ENCODE measurements at places on chromosomes 1 and 21.

DNA sequence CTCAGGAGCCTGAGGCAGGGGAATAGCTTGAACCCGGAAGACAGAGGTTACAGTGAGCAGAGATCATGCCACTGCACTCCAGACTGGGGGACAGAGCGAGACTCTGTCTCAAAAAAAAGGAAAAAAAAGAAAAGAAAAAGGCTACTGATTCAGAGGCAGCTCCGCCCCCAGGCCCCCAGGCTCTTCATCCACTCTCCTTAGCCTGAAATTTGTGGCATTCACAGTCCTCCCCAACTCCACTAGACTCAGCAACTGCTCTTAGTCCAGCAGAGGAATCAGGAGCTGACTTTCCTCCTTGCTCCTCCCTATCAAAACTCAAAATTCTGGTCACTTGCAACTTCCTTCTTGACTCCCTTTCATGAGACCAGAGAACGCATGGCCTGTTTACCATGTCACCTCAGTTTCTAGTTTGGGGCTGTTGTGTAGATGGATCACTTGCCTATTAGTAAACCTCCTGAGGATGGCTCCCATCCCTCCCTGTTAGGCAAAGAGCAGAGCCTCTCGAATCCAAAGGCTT is 27.1 kb downstream of the PCAT6 start:
- DNase-seq: no peak
- no peaks in the 10 kb centered on the region for H3K27me3 ChIP-seq
- no peak overlapping the region for H3K4me3 ChIP-seq
- no peaks in the 10 kb centered on the region for H3K4me1 ChIP-seq

GRCh38 chr1:64519901-64520300 is 50.0 kb downstream of the CACHD1 start:
- H3K27ac ChIP-seq: no peak overlapping the region
- no peak for DNase-seq
- peaks cover 29% of the 10 kb centered on the region for H3K4me1 ChIP-seq
- no peak overlapping the region for H3K4me3 ChIP-seq
- H3K27me3 ChIP-seq: no peaks in the 10 kb centered on the region

- DNase-seq: no peak
- H3K4me3 ChIP-seq: no peak overlapping the region
Measured at GRCh38 chr1:151964510-151964909, 29.1 kb downstream of the S100A10 start.

- H3K27me3 ChIP-seq: no peaks in the 10 kb centered on the region
- no peak overlapping the region for H3K4me3 ChIP-seq
- no peak for DNase-seq
- no peak overlapping the region for H3K27ac ChIP-seq
Measured at GRCh38 chr1:193355178-193355577, 168.8 kb upstream of the B3GALT2 start.

DNA sequence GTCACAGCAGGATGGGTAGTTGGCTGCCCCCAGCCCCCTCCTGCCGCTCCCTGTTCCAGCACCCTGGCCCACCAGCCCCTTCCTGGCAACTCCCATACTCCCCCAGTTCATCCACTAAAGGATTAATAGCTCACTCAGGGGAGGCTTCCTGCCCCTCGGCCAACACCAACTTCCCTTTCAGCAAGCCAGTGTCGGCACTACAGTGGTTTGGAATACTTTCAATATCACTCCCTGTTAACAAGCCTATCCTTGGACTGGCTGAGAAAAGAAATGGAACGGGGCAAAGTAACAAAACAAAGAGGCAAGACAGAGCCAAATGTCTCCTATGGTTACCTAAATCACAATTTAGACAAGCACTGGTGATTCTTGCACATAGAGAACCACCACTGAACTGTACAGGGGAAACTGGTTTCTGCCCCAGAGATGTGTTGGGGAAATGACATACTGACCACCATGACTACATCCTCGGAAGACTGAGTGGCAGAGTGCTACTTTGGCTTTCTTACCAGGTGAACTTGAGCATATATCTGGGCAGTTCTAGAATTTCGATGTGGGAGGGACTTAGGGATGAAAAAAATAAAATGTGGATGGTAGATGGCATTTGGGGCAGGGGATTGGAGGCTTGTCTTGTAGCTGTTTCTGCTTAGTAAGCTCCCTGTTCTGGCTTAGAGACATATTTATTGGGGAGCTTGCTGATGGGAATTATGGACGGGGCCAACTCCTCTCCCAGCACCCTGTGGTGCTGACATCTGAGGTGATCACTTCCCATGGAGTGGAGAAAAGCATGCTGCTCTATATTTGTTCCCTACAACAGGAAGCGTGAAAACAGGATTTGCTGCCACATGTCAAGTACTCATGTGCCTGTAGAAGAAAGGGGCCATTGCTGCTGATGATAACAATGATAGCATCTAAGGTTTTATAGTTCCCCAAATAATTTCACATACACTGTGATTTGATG is 7.1 kb upstream of the CAPN2 start:
- H3K27me3 ChIP-seq: no peaks in the 10 kb centered on the region
- H3K4me1 ChIP-seq: peaks cover 14% of the 10 kb centered on the region
- H3K36me3 ChIP-seq: no peaks in the 10 kb centered on the region
- DNase-seq: no peak
- no peak overlapping the region for H3K4me3 ChIP-seq
- no peak overlapping the region for H3K27ac ChIP-seq

DNA sequence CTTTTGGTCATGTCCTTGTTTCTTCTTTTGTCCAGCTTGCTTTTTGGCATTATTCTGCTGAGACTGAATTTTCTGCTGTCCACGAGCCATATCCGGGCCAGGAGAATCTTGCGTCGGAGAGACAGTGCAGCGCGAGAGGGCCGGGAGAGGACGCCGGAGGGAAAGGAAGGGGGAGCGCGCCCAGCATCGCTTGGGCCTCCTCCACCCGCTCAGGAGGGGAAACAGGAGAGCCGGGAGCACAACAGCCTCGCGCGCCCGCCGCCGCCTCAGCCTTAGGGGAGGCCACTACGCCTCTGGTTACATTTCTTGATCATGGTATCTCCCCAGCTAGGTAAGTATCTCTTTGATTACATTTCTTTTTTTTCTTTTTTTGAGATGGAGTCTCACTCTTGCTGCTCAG is 7.4 kb upstream of the DEGS1 start:
- no peaks in the 10 kb centered on the region for H3K36me3 ChIP-seq
- H3K27ac ChIP-seq: no peak overlapping the region
- no peak overlapping the region for H3K4me3 ChIP-seq
- no peaks in the 10 kb centered on the region for H3K27me3 ChIP-seq
- H3K4me1 ChIP-seq: no peaks in the 10 kb centered on the region

DNA sequence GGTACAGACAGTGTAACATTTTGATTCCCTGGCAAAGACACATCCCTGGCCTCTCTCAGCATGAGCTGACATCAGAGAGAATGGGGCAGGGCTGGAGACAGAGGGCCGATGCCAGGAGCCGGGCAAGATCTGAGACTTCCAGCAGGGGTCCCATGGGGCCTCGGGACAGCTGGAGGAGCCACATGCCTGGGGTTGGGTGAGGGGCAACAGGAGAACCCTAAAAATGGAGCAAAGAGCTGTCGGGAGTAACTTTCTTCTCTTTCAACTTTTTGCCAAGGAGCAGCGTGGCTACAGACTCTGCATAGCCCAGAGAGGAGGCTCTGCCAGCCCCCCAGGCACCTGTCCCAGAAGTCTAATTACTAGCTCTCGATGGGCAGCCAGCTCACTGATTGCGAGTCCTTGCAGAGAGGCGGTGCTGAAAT is 130.8 kb downstream of the LACTBL1 start:
- H3K27ac ChIP-seq: no peak overlapping the region
- DNase-seq: no peak
- no peak overlapping the region for H3K4me3 ChIP-seq
- no peaks in the 10 kb centered on the region for H3K4me1 ChIP-seq
- peaks cover 8% of the 10 kb centered on the region for H3K27me3 ChIP-seq

GRCh38 chr21:32795376-32795775 is 23.8 kb upstream of the PAXBP1 start:
- H3K36me3 ChIP-seq: no peaks in the 10 kb centered on the region
- H3K4me1 ChIP-seq: no peaks in the 10 kb centered on the region
- no peak overlapping the region for H3K4me3 ChIP-seq
- H3K27ac ChIP-seq: no peak overlapping the region
- no peak for DNase-seq

DNA sequence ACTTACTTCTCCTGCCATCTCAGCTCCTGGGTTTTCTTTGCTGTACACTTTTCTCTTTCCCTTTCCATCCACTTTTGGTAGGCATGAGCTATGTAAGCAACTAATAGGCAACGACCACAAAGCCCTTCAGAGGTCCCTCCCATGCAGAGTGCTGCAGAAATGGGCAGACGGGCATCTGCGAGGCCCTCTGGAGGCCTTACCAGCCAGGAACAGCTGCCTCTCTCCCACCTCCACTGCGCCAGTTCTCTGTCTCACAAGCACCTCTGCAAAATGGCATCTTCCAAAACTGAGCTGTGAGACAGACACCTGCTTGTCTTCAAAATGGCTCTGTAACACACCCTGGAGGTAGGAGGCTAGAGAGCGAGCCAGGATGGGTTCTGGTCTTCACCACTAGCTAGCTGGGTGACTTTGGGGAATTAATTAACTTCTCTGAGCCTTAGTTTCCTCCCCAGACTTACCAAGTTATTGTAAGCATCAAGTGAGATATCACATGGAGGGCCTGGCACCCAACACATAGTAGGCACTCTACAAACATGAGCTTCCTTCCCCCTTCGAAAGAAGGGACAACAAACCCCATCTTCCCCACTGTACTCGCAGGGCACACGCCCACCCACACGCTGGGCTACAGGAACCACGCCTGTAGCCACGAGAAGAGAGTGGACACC is 62.0 kb downstream of the BCAR3 start:
- H3K36me3 ChIP-seq: no peaks in the 10 kb centered on the region
- H3K4me3 ChIP-seq: no peak overlapping the region
- H3K27ac ChIP-seq: no peak overlapping the region
- no peak for DNase-seq
- peaks cover 31% of the 10 kb centered on the region for H3K4me1 ChIP-seq

- H3K36me3 ChIP-seq: no peaks in the 10 kb centered on the region
- no peaks in the 10 kb centered on the region for H3K27me3 ChIP-seq
- no peaks in the 10 kb centered on the region for H3K4me1 ChIP-seq
- DNase-seq: no peak
Measured at GRCh38 chr1:198143797-198144196, 13.0 kb upstream of the NEK7 start.

DNA sequence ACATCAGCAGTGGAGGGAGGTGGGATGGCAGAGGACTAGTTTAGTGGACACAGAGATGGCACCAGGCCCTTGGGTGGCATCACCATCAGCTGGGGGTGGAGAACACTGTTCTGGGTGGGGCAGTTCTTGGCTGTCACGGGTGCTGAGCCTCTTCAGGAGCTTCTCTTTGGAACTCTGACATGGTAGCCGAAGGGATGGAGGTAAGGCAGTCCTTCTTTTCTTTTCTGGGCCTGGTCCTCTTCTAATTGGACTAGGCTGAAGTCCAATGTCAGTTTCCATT is 8.3 kb upstream of the MEF2D start:
- peak; percentile 82 for DNase-seq

GRCh38 chr21:46173573-46173972 is 10.7 kb downstream of the SPATC1L start:
- H3K4me3 ChIP-seq: no peak overlapping the region
- no peak overlapping the region for H3K27ac ChIP-seq
- no peaks in the 10 kb centered on the region for H3K27me3 ChIP-seq
- no peaks in the 10 kb centered on the region for H3K36me3 ChIP-seq
- no peak for DNase-seq

- H3K4me3 ChIP-seq: peak overlapping the region; percentile 63
- no peaks in the 10 kb centered on the region for H3K36me3 ChIP-seq
- peaks cover 35% of the 10 kb centered on the region for H3K27me3 ChIP-seq
- H3K4me1 ChIP-seq: peaks cover 35% of the 10 kb centered on the region
- peak overlapping the region; percentile 86 for H3K27ac ChIP-seq
Measured at GRCh38 chr1:2545754-2546514, 10.2 kb upstream of the TNFRSF14 start.

- H3K36me3 ChIP-seq: no peaks in the 10 kb centered on the region
- peaks cover 13% of the 10 kb centered on the region for H3K4me1 ChIP-seq
- DNase-seq: peak; percentile 64
- peak overlapping the region; percentile 54 for H3K27ac ChIP-seq
Measured at GRCh38 chr1:28882009-28882628, 32.2 kb upstream of the EPB41 start.

DNA sequence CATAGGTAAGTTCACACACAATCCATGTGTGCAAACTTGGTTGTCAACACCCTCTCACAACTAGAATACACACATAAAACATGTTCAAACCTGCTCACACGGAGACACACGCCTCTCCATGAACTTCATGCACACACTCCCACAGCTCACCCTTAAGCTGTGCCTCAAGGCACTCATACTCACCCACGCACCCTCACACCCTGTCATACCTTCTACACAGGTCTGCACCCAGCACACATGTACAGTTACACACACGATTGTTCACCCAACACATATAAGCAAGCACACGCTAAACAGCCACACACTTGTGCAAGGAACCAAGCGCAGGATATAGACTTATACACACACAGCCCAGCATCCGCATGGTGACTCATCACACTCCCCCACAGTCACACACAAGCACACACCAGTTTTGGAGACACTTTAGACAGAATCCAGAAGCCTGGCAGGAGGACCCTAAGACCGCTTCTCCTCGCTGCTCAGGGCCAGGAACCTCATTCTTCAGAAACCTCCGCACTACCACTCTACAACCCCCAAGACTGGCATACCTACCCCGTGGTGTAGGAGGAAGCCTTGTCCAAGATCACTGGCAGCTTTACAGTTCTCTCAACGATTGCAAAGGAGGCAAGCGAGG is 58.7 kb upstream of the ZC3H12A start:
- H3K27ac ChIP-seq: no peak overlapping the region
- peaks cover 2% of the 10 kb centered on the region for H3K27me3 ChIP-seq
- H3K4me3 ChIP-seq: no peak overlapping the region
- no peaks in the 10 kb centered on the region for H3K4me1 ChIP-seq
- DNase-seq: no peak

GRCh38 chr1:42171679-42172266 is 7.2 kb upstream of the GUCA2A start:
- DNase-seq: no peak
- H3K4me3 ChIP-seq: no peak overlapping the region
- no peaks in the 10 kb centered on the region for H3K27me3 ChIP-seq
- no peaks in the 10 kb centered on the region for H3K36me3 ChIP-seq
- no peak overlapping the region for H3K27ac ChIP-seq

DNA sequence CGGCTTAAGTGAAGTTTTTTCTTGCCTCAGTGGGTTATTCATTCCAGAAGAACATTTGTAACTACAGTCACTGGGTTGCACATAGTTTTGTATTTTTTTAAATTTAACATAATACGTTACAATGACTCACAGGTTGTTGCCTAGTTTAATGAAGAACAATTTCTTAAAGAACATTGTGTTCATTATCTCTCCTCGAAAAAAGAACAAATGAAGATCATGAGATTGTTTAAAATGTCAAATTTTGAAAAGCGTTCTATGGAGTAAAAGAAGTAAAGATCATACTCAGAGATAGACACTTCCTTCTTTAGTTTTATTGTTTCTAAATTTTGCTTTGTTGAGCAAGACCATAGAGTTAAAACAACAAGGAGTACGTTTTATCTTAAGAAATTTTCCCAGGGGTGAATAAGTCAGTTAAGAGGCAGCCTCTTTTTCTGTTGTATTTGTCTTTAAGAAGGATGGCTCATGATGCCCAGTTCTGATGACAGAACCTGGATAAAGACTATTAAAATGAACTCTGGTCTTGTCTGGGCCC is 10.5 kb upstream of the SLAMF1 start:
- DNase-seq: no peak
- no peaks in the 10 kb centered on the region for H3K36me3 ChIP-seq
- H3K4me3 ChIP-seq: no peak overlapping the region
- H3K4me1 ChIP-seq: no peaks in the 10 kb centered on the region

Measured in gastrocnemius medialis (tissue), 4 donors.